Uterus (tissue), 4 donors: ENCODE measurements at places on chromosomes 4 and X. TPM values are rescaled to one million over a fixed set of nuclear protein-coding genes. Genes with fewer than 3 reads are reported as not detected.
A peak's percentile ranks its signal among the peaks of the same experiment; 100 is the strongest.

- H3K4me3 ChIP-seq, result no peak overlapping the region
- H3K27ac ChIP-seq, result no peak overlapping the region
- DNase-seq, result no peak
- H3K27me3 ChIP-seq, result no peaks in the 10 kb centered on the region
Observed at GRCh38 chr4:21067351-21067750, 367.1 kb downstream of the PACRGL start.

Gene CT45A1
- total RNA-seq, result not detected

Gene USP17L10
- total RNA-seq, result not detected

Gene TNIP3
- total RNA-seq, result not detected

GRCh38 chr4:35520059-35520458, 724.3 kb downstream of the ARAP2 start:
- H3K27me3 ChIP-seq, result no peaks in the 10 kb centered on the region
- no peaks in the 10 kb centered on the region for H3K4me1 ChIP-seq
- H3K36me3 ChIP-seq, result no peaks in the 10 kb centered on the region

- no peaks in the 10 kb centered on the region for H3K4me1 ChIP-seq
- no peaks in the 10 kb centered on the region for H3K27me3 ChIP-seq
- H3K4me3 ChIP-seq, result no peak overlapping the region
Observed at GRCh38 chr4:41597494-41597893, 59.5 kb downstream of the LIMCH1 start.

DNA sequence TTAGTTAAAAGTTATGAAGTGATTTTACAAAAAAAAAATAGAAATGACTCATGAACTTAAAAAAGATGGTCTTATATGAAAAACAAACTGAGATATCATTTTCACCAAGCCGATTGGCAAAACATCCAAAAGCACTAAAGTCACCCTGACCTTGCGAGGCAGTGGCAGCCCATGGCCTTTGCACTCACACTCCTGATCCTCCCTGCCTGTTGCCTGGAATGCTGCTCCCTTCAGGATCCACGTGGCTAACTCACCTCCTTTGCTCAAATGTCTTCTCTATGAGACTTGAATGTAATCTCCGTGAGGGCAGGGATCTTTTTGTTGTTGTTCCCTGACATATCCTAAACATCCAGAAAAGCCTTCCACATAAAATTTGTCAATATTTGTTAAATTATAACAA, 106.4 kb downstream of the RAPGEF2 start:
- DNase-seq, result no peak
- no peaks in the 10 kb centered on the region for H3K4me1 ChIP-seq
- H3K4me3 ChIP-seq, result no peak overlapping the region
- H3K27ac ChIP-seq, result no peak overlapping the region

DNA sequence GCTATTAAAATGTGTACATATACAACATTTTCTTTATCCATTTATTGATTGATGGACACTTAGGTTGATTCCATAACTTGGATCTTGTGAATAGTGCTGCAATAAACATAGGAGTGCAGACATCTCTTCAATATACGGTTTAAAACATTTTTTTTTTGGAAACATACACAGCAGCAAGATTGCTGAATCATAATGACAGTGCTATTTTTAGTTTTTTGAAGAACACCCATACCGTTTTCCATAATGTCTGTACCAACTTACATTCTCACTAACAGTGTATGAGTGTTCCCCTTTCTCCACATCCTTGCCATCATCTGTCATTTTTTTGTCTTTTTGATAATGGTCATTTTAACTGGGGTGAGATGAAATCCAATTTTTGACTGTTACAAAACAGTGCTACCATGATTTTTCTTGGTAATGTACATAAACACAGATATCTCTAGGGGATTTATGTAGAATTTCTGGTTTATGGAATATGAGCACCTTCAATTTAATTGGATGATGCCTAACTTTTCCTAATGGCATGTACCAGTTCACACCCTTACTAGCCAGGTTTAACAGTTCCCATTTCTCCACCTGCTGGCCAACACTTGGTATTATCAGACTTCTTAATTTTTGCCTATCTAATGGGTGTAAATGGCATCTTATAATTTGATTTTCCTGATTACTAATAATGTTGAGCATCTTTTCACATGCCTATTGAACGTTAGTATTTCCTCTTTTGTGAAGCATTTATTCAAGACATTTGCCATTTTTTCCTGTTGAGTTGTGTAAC, 21.0 kb upstream of the TMSB15B start:
- no peak overlapping the region for H3K27ac ChIP-seq
- no peaks in the 10 kb centered on the region for H3K27me3 ChIP-seq
- H3K4me3 ChIP-seq, result no peak overlapping the region
- DNase-seq, result no peak
- H3K36me3 ChIP-seq, result peaks cover 3% of the 10 kb centered on the region

GRCh38 chr4:68267433-68267944, 22.0 kb upstream of the TMPRSS11B start:
- no peaks in the 10 kb centered on the region for H3K27me3 ChIP-seq
- no peak overlapping the region for H3K27ac ChIP-seq
- no peaks in the 10 kb centered on the region for H3K36me3 ChIP-seq
- no peak overlapping the region for H3K4me3 ChIP-seq
- no peak for DNase-seq

DNA sequence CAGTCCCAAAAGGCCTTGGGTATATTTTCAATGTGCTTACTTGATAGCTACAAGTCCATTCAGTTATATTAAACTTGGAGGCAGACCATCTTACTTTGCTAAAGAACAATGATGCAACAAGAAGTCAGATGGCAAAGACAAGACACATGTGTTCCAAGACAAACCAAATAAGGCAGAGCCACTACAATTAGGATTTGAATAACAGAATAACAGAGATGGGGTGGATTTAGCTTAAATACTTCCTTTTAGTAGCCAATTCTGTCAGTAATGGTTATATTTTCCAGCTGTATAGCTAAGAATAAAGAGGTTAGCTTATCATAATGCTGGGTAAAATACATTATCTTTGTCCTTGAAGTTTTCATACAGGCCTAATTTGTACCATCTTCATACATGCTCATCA, 37.7 kb upstream of the FRAS1 start:
- no peaks in the 10 kb centered on the region for H3K36me3 ChIP-seq
- no peaks in the 10 kb centered on the region for H3K27me3 ChIP-seq
- DNase-seq, result no peak
- no peak overlapping the region for H3K27ac ChIP-seq
- no peaks in the 10 kb centered on the region for H3K4me1 ChIP-seq

GRCh38 chr4:148054275-148054674, 322.4 kb downstream of the ARHGAP10 start:
- no peaks in the 10 kb centered on the region for H3K27me3 ChIP-seq
- no peak overlapping the region for H3K27ac ChIP-seq
- no peak for DNase-seq
- H3K4me1 ChIP-seq, result no peaks in the 10 kb centered on the region

GRCh38 chr4:117447925-117448324, 362.5 kb upstream of the TRAM1L1 start:
- no peaks in the 10 kb centered on the region for H3K36me3 ChIP-seq
- no peak for DNase-seq

Gene PDZD4
- 12.6 TPM for total RNA-seq

DNA sequence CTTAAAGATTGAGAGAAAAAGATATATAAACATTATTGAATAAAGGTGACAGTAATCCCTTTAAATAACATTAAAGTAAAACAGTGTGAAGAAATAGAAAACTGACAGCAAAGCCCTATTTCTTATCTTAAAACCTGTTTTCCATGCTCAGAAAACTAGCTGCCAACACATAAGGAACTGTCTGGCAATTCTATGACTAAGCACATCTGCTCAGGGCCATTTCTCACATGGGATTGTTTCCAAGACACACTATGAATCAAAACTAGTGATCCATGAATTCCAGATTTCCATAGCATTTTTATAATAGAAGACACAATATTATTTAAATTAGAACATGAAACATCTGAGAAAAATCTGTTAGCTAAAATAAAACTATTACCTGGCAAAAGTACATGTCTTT, 113.4 kb downstream of the SCLT1 start:
- no peaks in the 10 kb centered on the region for H3K36me3 ChIP-seq
- H3K4me3 ChIP-seq, result no peak overlapping the region
- no peak overlapping the region for H3K27ac ChIP-seq
- H3K4me1 ChIP-seq, result no peaks in the 10 kb centered on the region

- no peak overlapping the region for H3K4me3 ChIP-seq
- no peak for DNase-seq
- no peak overlapping the region for H3K27ac ChIP-seq
- H3K27me3 ChIP-seq, result no peaks in the 10 kb centered on the region
- H3K36me3 ChIP-seq, result no peaks in the 10 kb centered on the region
- H3K4me1 ChIP-seq, result no peaks in the 10 kb centered on the region
Observed at GRCh38 chr4:73821325-73821724, 15.2 kb upstream of the CXCL6 start.

DNA sequence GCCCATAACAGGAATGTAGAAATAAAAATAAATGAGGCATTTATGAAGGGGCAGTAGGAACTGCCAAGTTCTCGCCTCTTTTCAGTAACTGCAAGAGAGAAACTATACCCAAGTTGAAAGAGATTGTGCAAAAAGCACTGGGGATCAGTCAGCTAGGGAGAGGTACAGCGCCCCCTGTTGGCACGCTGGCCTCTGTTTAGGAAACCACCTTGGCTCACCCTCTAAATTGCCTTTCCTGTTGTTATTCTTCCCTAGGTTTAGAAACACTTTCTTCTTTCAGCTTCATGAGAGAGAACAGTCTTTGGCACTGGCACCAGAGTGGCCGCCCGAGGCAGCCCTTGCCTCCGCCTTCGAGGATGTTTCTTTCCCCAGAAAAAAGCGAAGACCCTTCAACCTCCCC, 348.5 kb downstream of the MID1IP1 start:
- H3K4me3 ChIP-seq, result no peak overlapping the region
- DNase-seq, result peak; percentile 47
- no peaks in the 10 kb centered on the region for H3K4me1 ChIP-seq
- no peaks in the 10 kb centered on the region for H3K27me3 ChIP-seq
- no peak overlapping the region for H3K27ac ChIP-seq

DNA sequence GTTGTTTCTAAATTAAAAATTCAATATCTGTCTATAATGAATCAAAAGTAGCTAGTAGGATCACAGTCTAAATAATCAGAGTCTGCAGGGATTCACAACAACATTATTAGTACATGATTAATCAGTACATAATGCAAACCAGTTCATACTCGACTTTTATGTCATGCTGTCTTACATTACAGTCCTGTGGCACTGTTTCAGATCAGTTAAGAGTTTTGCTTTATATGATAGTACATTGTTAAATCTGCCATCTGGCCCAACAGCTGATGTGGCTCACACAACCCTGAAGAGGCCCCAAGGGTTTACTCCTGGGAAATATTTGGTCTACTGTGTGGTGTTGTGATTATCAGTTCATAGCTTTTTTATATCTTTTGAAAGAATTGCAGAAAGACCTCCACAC, 247.1 kb upstream of the ETNPPL start:
- no peak overlapping the region for H3K27ac ChIP-seq
- no peaks in the 10 kb centered on the region for H3K4me1 ChIP-seq
- no peaks in the 10 kb centered on the region for H3K27me3 ChIP-seq
- DNase-seq, result no peak

GRCh38 chrX:30027636-30028035, 187.7 kb upstream of the MAGEB2 start:
- no peaks in the 10 kb centered on the region for H3K36me3 ChIP-seq
- no peaks in the 10 kb centered on the region for H3K27me3 ChIP-seq
- DNase-seq, result no peak
- no peaks in the 10 kb centered on the region for H3K4me1 ChIP-seq
- no peak overlapping the region for H3K4me3 ChIP-seq
- H3K27ac ChIP-seq, result no peak overlapping the region

DNA sequence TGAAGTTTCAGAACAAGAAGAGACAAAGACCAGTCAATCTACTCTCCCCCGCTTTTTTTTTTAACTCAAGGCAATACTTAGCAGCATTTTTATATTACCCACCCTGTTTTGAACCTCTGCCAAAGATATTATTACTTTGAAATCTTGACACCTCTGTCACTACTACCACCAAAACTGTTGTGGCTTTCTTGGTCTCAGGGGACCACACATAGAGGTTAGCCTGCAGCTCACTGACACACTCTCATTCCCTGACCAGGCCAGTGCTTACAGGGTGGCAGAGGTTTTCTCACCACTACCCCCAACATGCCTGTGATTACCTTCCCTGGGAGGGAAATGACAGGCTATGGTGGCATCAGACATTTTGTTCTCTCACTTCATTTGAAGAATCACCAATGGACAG, 137.4 kb upstream of the STIM2 start:
- no peak for DNase-seq
- H3K4me1 ChIP-seq, result no peaks in the 10 kb centered on the region
- H3K27me3 ChIP-seq, result no peaks in the 10 kb centered on the region
- H3K27ac ChIP-seq, result no peak overlapping the region
- no peak overlapping the region for H3K4me3 ChIP-seq

Gene SH2D1A
- total RNA-seq, result 0.76 TPM

Gene PABPC1L2A
- total RNA-seq, result not detected

DNA sequence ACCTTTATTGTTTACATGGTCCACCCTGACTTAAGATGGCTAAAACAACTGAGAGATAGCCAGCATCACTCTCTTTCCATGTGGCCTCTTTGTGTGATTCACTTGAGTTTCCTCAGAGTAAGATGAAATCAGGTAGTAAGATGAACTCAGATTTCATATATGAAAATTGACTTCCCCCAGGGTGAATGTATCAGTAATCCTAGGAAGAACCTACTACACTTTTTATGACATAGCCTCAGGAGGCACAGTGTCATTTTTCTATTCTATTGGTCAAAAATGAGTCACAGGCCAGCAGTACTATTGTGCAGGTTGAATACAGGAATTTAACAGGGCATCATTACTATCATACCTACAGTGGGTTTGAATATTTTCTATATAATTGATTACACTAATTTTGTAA, 14.6 kb upstream of the SULT1E1 start:
- no peak for DNase-seq
- no peaks in the 10 kb centered on the region for H3K36me3 ChIP-seq
- H3K4me3 ChIP-seq, result no peak overlapping the region
- H3K27ac ChIP-seq, result no peak overlapping the region
- H3K4me1 ChIP-seq, result no peaks in the 10 kb centered on the region

DNA sequence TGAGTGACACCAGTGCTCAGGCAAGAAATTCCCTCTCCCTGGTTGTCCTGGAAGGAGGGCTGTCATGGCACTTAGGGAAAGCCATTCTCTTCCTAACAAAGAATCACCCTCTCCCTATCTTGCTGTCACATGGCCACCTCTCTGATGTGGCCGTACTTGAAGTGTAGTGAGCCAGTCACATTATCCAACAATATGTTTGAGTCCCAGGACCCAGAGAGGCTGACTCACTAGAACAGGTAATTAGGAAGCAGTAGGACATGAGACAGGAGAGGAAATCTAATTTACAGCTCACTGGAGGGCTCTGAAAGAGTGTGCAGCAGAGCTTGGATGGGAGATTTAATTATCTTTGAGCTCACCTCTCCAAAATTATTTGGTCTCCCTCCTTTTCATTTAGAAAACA, 299.1 kb downstream of the ARHGAP24 start:
- H3K36me3 ChIP-seq, result no peaks in the 10 kb centered on the region
- no peaks in the 10 kb centered on the region for H3K4me1 ChIP-seq
- DNase-seq, result no peak
- H3K27me3 ChIP-seq, result no peaks in the 10 kb centered on the region
- no peak overlapping the region for H3K4me3 ChIP-seq
- no peak overlapping the region for H3K27ac ChIP-seq

- H3K27ac ChIP-seq, result no peak overlapping the region
- H3K4me3 ChIP-seq, result no peak overlapping the region
- no peaks in the 10 kb centered on the region for H3K4me1 ChIP-seq
- H3K36me3 ChIP-seq, result no peaks in the 10 kb centered on the region
- H3K27me3 ChIP-seq, result no peaks in the 10 kb centered on the region
Observed at GRCh38 chr4:60134099-60134498, 1066.0 kb upstream of the ADGRL3 start.

- H3K27me3 ChIP-seq, result no peaks in the 10 kb centered on the region
Observed at GRCh38 chr4:180330521-180330920, 1912.7 kb upstream of the TENM3 start.
